ENCODE measurements at places on chromosomes 5 and 9. TPM values are rescaled to one million over a fixed set of nuclear protein-coding genes. Genes with fewer than 3 reads are reported as not detected.

The C7 gene
- under 0.01 TPM for total RNA-seq

The HTR1A gene
- not detected for total RNA-seq

The C9 gene
- not detected for total RNA-seq

The DRD1 gene
- total RNA-seq: under 0.01 TPM

The TNFSF8 gene
- not detected for total RNA-seq

The GMCL2 gene
- not detected for total RNA-seq

The IL5 gene
- total RNA-seq: not detected

The IRX2 gene
- total RNA-seq: 3.0 TPM

The C9orf50 gene
- total RNA-seq: not detected

The NFIB gene
- 5.8 TPM for total RNA-seq

The SMIM32 gene
- total RNA-seq: not detected

The KIF24 gene
- 3.5 TPM for total RNA-seq

GRCh38 chr5:130462516-130462915 is 558.3 kb downstream of the CHSY3 start:
- DNase-seq: no peak

- DNase-seq: peak; percentile 59
Measured at GRCh38 chr5:52709167-52709925, 78.4 kb upstream of the ITGA1 start.

DNA sequence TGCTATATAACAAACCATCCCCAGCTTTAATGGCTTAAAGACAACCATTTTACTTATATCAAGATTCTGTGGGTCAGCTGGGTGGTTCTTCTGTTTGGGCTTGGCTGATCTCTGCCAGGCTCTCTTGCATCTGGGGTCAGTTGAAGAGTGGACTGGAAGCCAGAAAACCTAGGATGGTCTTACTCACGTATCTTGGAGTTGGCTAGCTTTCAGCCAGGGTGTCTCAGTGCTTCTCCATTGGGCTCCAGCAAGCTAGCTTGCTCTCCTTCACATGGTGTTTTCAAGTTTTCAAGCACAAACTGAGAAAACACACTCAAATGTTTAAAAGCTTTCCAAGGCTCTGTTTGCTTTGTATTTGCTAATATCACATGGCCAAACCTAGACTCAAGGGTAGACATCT is 146.8 kb downstream of the PIK3R1 start:
- DNase-seq: no peak

DNA sequence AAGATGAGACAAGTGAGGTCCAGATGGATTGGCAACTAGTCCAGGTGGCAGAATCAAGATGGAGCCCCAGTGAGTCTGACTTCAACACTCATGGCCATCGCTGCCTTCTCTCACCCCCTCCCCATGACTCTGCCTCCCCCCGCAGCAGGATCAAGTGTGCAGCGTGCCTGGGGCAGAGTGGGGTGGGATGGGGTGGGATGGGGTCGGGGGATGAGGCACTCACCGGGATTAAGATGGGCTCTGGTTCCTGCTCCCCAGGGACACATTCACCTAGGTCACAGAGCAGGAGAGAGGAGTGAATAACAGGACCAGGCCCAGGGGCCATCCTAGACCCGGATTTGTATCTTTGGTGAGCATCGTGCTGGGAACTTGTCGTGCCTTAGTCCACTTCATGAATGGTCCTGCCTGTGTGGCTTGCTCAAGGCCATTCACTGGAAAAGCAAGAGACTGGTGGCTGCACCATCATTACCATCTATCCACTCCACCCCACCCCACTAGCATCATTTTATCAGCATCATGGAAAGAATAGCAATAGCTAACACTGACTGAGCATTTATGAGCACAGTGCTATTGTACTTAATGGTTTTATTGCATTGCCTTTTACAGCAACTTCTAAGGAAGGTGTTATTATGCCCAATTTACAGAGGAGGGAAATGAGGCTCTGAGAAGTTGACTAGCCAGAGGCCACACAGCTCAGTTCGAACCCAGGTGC is 8.5 kb downstream of the AMBP start:
- DNase-seq: no peak

DNA sequence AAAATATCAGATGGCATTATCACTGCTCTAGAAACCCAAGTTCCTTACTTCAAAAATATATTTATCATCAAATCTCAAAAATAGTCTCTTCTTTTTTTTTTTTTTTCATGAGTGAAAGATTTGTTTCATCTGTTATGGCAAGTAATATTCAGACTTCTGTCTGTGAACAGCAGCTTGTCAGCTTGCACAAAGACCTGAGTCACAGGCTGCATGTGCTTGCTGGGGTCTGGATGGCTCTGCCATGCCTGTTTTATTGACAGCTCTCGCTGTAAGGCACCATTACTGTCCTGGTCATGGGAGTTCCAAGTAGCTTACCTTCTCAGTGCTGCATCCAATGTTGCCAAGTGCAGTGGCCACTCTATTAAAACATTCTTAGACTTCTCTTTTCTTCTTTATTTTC is 456.4 kb downstream of the GADD45G start:
- no peak for DNase-seq

DNA sequence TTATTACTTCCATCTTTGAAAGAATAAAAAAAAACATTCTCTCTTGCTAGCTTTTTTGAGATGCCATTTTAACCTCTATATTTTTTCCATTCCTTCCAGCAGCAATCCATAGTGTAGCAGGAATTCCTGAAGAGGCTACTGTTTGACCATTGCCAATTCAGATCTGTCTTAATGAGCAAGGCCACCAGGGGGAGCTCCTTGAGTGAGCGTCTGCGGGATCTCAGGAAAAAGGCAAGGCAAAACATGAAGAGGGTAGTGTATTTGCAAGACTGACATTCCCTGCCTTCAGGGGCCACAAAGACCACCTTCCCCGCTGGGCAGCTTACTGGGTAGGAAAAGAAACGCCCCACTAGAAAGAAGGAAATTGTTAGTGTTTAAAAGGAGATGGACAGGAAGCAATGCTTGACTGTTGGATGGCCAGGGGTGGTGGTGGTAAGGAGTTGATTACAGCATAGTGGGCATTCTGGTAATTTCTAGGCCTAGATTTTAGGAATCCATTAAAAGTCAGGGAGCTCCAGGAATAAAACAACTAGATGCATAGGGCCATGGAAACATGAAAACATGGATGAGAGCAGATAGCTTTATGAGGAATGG is 206.6 kb upstream of the HAPLN1 start:
- peak; percentile 64 for DNase-seq

GRCh38 chr9:130268521-130269211 is 3.1 kb downstream of the HMCN2 start:
- DNase-seq: no peak

DNA sequence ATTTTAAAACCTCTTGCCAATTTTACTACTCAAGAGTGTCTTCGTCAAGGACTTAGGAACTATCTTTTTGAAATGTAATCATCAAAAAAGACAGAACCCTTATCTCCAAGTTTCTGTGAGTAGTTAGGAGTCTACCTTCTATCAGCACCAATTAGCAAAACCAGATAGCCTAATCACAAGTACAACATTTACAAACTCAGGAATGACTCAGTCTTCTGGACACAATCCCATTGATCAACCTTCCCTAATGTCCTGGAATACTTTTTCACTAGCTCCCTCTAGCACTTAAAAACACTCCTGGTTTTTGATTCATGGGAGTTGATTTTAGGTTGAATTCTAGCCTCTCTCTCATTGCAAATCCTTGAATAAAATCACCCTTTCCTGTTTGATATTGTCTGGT is 680.7 kb downstream of the PRR16 start:
- DNase-seq: peak; percentile 19

- no peak for DNase-seq
Measured at GRCh38 chr5:100519075-100519474, 16.1 kb upstream of the FAM174A start.

DNA sequence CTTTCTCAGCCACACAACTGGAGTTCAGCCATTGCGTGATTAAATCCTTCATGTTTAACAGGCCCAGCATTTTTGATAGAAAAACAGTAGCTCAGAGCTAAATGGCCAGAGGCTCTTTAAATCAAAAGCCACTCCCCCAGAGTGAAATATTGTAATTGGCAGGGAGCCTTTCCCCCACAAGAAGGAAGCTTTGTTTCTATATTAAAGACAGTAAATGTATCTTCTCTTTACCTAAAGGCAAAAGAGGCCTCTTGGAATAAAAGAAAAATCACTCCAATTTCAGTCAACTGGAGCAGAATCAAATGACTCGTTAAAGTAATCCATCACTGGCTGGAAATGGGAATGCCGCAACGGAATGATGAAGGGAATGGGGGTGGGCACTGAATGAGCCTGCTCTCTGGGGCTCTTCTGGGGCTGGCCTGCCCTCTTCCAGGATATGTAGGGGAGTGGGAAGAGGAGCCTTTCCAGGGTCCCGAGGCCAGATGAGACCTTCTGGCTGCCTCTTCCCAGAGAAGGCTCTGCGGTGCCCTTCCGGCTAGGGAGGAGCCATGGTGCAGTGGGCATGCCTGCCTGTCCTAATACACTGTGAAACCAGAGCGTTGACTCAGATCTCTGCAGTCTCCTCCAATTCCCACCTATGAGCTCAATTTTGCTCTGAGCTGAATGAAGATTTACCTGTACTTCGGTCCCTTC is 45.2 kb downstream of the ANKDD1B start:
- DNase-seq: no peak

DNA sequence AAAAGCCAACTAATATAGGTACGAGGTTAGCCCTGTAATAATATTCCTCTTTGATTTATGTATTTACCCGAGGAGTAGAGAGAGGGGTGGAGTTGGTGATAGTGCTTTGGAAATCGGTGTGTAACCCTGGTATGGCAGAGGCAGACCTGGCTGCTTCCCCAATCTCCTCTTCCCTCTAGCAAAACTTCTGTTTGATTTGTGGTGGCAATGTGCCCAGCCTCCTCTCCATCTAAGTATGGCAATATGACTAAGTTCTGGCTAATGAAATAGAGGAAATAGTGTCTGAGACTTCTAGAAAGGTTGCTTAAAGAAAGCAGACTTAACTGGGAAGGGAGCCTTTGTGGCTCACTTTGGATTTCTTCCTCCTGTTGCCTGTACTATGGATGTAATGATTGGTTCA is 491.1 kb downstream of the ENC1 start:
- DNase-seq: peak; percentile 36

DNA sequence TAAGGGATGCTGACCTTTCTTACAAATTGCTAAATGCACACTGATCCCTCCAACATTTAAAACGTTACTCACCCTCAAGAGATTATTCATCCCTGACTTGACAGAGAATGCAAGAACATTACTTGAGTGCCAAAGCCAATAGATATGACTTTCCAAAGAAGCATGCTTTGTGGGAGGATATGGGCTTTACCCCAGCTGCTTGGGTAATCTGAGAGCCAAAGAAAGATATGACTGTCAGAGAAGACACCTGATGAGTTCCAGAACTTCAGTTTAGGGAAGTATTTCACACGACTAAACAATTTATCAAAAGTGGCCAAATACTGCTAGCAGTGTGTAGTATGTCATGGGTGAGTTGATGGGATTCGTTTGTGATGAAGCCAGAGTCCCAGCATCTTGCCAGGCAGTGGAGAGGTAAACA is 7.4 kb upstream of the SPDL1 start:
- DNase-seq: peak; percentile 68

- DNase-seq: peak; percentile 48
Measured at GRCh38 chr9:101449071-101449721, 13.6 kb upstream of the ALDOB start.

GRCh38 chr5:156496291-156496690 is 169.3 kb downstream of the SGCD start:
- no peak for DNase-seq

- DNase-seq: no peak
Measured at GRCh38 chr5:58929726-58930125, 346.9 kb downstream of the RAB3C start.

- peak; percentile 8 for DNase-seq
Measured at GRCh38 chr9:119639287-119639955, 270.2 kb upstream of the BRINP1 start.

DNA sequence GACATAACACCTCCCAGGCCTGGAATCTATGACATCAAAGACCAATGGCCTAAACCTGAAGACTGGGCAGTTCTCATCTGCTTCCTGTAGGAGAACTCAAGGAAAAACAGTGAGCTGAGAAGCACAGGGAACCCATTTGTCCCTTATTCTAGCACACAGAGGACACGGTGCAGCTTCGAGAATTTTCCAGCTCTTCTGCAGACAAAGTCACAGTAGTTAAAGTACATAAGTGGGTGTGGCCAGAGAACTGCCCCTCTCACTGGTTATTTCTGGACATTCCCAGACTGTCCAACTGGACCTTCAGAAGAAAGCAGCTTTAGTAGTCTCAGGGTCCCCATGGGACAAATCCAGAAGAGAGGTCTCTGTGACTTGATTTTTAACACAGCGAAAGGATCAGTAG is 114.6 kb downstream of the KLHL3 start:
- DNase-seq: peak; percentile 25

GRCh38 chr9:135455401-135456030 is 24.1 kb upstream of the PPP1R26 start:
- no peak for DNase-seq

DNA sequence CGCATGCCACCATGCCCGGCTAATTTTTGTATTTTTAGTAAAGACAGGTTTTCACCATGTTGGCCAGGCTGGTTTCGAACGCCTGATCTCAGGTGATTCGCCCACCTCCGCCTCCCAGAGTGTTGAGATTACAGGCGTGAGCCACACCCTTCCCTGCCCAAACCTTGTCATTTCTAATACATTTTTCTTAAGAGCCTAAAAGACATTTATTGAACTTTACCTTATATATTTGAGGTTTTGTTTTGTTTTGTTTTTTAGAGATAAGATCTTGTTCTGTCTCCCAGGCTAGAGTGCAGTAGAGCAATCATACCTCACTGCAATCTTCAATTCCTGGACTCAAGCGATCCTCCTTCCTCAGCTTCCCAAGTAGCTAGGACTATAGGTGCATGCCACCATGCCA is 39.8 kb upstream of the FANCC start:
- DNase-seq: no peak

GRCh38 chr9:13244181-13244580 is 35.3 kb downstream of the MPDZ start:
- DNase-seq: no peak

DNA sequence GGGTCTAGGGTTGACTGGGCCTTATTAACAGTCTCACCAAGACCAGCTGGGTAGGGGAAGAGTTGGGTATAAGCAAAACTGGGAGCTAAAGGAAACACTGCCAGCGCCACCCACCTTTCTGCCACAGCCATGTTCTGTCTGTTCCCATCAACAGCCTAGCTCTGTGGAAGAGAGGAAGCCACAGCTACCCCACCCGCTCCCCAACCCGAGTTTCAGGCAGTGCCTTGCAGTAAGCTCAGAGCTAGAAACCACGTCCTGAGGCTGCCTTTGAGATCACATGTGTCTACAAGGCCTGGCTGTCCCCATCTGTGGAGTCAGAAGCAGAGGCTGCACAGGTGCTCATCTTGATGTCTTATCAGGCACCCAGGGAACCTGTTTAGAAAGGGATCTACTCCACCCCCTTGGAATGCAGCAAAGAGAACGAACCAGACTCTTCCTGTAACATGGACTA is 15.3 kb downstream of the HNRNPH1 start:
- DNase-seq: no peak

GRCh38 chr9:121631978-121632418 is 19.4 kb upstream of the DAB2IP start:
- DNase-seq: no peak

Measured in fibroblast of villous mesenchyme (primary cell).